ENCODE measurements at places on chromosomes 1 and 21. TPM values are rescaled to one million over a fixed set of nuclear protein-coding genes. Genes with fewer than 3 reads are reported as not detected.

GRCh38 chr1:201849372-201850052 lies 20.6 kb downstream of the IPO9 start:
- DNase-seq = no peak

Gene APCS
- total RNA-seq = 0.32 TPM

- DNase-seq = no peak
These were observed 302.0 kb downstream of the DUSP10 start for GRCh38 chr1:221439747-221440501.

Gene DCST1
- not detected for total RNA-seq

DNA sequence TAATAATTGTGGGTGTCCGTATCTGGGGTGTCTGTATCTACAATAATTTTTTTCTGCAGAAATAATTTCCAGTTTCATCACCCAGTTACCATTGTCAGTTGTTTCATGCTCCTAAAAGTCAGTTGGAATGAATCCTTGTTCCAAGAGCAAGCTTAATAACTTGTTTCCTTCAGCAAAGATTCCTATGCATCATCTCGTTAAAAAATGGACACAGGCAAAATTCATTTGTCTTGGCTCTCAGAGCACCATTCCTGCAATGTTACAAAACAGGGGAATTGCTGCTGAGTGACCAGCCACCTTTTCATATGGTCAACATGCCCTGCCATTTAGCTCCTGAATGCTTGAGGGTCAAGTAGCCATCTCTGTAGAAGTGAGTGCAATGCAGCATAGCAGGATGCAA lies 393.4 kb downstream of the KCNT2 start:
- DNase-seq = no peak

DNA sequence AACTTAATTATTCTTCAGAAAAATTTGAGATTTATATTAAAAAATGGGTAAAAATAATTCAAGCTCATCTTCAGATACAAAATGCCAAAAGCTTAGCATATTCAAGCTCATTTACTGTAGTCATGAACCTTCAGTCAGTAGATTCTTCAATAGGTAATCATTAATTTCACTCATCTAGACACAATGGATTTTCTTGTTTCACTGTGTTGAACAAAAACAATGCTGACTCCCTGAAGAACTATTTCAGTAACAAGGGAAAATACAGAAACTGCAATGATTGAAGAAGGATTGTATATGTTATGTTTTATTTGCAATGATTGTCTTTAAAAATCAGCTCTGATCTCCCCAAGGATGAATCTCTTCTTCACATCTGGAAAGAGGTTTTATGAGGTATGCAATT lies 9.2 kb upstream of the HOOK1 start:
- no peak for DNase-seq

- DNase-seq = no peak
These were observed 398.3 kb downstream of the KCNT2 start for GRCh38 chr1:196209983-196210382.

GRCh38 chr21:37463083-37463801 lies 96.7 kb downstream of the DYRK1A start:
- DNase-seq = no peak

Gene RHD
- not detected for total RNA-seq

Gene RCOR3
- 52.0 TPM for total RNA-seq

- DNase-seq = no peak
These were observed 88.3 kb upstream of the TMEM51 start for GRCh38 chr1:15065291-15065690.

GRCh38 chr1:20141001-20141400 lies 1.9 kb downstream of the PLA2G2F start:
- no peak for DNase-seq
